ENCODE measurements at places on chromosomes 3 and 15.

- no peak for DNase-seq
Measured at GRCh38 chr3:179880868-179881267, 155.9 kb downstream of the PEX5L start.

GRCh38 chr3:154235330-154235729, 89.0 kb downstream of the DHX36 start:
- DNase-seq = no peak

- DNase-seq = no peak
Measured at GRCh38 chr3:184610245-184610871, 48.8 kb downstream of the EPHB3 start.

GRCh38 chr15:25801586-25802284, 61.4 kb downstream of the ATP10A start:
- DNase-seq = no peak
